ENCODE measurements at places on chromosomes 4 and X. TPM values are rescaled to one million over a fixed set of nuclear protein-coding genes. Genes with fewer than 3 reads are reported as not detected.
A peak's percentile ranks its signal among the peaks of the same experiment; 100 is the strongest.

GRCh38 chr4:86582410-86582809, 11.7 kb upstream of the PTPN13 start:
- peak; percentile 68 for DNase-seq

- DNase-seq: no peak
Observed at GRCh38 chr4:3785292-3785565, 19.0 kb downstream of the ADRA2C start.

- DNase-seq: no peak
Observed at GRCh38 chrX:41471786-41472185, 24.6 kb downstream of the NYX start.

DNA sequence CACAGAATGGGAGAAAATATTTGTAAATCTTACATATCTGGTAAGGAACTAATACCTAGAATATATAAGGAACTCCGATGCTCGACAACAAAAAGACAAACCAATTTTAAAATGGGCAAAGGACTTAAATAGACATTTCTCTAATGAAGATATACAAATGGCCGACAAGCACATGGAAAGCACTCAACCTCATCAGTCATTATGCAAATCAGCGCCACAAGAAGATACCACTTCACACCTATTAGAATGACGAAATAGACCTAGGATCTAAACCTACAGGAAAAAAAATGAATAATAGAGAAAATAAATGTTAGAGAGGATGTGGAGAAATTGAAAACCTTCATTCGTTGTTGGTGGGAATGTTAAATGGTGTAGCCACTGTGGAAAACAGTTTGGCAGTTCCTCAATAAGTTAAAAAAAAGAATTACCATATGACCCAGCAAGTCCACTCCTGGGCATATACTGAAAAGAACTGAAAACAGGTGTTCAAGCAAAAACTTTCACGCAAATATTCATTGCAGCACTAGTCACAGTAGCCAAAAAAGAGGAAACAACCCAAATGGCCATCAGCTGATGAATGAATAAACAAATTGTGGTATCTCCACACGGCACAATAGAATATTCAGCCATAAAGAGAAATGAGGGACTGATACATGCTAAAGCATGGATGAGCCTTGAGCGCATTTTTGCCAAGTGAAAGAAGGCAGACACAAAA, 57.3 kb upstream of the WDR19 start:
- DNase-seq: no peak

DNA sequence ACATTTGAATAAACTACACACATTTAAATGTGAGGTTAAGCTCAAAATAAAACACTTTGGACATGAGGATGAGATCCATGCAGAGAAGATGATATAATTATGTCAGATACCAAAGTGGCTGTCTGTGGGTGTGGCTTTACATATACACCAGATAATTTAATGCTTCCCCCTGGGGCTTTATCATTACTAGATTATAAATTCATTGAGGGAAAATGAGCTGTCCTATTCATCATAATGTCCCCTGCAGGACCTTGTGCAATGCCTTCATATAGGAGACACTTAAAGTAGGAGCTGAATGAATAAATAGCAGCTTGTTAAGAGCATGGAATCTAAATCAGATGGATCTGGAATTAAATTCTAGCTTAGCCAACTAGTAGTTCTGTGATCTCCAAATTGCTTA, 49.7 kb downstream of the OTC start:
- DNase-seq: no peak

The SPANXB1 gene
- 0.65 TPM for total RNA-seq

DNA sequence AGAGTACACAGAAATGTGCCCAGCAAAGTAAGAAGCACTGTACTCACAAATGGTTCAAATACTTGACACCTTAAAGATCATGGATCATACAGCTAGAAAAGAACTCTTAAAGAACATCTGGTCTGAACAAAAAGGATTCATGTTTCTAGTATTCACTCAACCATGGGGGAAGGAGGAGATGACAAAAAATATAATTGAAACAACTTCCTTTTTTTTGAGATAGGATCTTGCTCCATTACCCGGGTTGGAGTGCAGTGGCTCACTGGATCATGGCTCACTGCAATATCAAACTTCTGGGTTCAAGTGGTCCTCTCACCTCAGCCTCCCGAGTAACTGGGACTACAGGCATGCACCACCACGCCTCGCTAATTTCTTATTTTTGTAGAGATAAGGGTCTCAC, 6.0 kb downstream of the DHX15 start:
- DNase-seq: no peak

DNA sequence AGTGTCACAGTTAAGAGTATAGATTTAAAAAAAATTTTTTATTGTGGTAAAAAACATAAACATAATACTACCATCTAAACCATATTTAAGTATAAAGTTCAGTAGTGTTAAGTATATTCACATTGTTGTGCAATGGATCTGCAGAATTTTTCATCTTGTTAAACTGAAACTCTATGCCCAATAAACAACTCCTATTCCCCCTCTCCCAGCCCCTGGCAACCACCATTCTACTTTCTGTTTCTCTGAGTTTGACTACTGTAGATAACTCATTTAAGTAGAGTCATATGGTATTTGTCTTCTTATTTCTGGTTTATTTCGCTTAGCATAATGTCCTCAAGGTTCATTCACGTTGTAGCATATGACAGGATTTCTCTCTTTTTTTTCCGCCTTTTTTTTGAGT, 112.4 kb downstream of the PTTG2 start:
- DNase-seq: no peak

DNA sequence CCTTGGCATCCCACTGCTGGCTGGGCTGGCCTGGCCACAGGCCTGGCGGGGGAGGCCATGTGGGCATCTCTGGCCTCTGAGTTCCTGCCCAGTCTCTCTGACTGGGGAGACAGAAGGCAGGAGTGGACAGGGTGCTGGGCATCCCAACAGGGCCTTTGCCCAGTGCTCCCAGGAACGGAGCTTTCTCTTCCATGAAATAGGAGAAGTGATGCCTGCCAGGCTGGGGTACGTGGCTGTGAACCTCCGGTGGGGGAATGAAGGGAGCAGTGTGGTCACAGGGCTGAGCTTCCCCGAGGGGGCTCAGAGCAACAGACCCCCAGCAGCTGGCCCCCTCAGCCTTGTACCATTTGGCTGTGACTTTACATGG, 40.4 kb upstream of the HMX1 start:
- DNase-seq: no peak

- no peak for DNase-seq
Observed at GRCh38 chr4:179536694-179537093, 2094.5 kb upstream of the AGA start.

GRCh38 chrX:8424912-8425311, 39.7 kb upstream of the VCX3B start:
- no peak for DNase-seq

- no peak for DNase-seq
Observed at GRCh38 chrX:148609515-148610327, 109.3 kb downstream of the AFF2 start.

DNA sequence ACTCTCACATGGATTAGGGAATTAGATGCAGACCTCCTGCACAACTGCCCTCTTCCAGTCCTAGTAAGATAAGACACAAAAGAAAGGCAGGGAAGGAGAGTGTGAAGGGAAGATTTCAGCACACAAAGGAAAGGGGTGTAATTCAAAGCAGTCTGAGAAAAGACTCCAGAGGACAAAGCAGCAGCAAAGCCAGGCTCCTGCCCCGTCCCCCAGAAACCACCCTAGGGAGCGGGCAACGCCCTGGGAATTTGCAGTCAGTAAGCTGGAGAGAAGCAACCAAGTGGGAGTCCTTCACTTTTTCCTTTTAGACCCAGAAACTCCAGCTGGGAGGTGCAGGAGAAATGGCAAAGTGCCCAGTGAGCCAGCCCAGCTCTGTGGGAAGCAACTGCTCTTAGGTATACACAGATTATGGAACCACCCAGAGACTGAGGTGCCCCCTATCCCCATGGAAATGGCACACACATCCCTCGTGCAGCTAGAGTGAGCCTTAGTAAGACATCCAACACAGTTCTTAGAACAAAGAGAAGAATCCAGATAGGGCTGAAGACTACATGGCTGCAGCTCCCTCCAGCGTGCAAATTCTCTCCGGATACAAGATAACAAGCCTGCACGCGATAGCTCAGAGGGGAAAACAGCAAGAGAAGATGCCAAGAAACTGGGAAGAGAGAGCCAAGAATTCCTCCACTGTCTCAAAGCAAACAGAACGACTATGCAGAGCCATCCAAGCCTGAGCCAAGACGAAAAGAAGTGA, 26.5 kb upstream of the IRAK1 start:
- no peak for DNase-seq

DNA sequence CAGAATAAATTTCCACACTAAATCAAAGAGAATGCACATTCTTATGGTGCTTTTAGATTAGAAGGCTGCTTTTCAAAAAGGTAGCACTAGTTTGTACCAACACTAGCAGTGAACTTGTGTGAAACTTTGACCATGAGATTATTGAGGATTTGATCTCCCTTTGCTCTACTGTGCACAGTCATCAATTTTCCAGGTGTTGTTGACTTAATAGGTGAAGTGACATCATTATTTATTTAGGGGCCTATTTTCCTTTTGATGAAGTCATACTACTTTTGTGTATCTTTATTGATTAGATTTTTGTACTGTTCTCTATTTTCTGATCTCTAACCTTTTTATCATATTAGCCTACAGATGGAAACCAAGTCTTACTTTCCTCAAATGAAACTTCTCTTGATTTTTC, 507.9 kb upstream of the LCORL start:
- no peak for DNase-seq

DNA sequence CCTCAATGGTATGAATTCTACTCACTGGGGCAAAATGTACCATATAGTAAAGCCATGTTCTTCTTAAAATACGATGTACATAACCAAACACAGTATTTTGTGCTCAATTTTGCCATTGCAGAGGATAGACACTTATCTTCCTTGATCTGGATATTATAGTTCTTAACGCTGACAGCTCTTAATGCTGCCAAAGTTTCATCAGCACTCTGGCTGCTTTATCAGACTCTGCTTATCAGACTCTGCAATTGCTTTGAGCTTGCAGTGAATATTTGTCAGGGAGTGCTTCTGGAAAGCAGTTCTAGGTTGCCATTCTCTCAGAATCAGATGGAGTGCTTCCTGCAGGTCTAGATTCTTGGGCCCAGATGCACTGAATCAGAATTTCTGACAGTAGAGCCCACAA, 863.1 kb downstream of the CCSER1 start:
- DNase-seq: no peak

DNA sequence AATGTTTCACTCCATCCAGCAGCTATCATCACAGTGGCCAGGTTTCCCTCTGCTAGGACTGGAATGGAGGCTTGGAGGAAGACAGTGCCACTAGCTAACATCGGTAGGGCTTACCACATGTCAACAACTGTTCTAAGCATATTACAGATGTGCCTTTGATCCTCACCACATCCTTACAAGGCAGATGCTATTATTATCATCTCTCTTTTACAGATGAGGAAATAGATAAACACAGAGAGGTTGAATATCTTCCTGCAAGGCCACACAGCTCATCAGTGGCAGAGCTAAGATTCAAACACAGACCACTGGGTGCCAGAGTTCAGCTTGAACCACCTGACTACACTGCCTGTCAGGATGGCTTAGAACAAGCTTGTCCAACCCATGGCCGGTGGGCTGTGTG, 47.4 kb downstream of the MAMLD1 start:
- no peak for DNase-seq

DNA sequence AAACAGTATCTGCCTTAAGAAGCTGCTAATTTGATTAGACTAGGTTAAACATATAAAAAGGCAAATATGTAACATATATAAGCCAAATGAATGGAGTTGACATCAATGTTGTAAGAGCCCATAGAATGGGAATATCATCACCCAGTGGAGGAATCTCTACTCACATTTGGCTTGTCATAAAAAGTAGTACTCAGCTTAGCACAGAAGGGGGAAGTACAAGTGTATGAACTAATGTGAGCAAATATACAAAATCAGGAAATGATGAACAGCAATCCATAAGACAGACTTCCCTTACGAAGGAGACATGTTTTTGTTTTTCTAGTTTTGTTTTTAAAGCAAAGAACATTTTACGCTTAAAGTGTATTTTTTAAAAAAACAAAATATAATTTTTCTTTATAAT, 74.9 kb downstream of the MAB21L2 start:
- no peak for DNase-seq

Data from epithelial cell of proximal tubule (primary cell).